Activated CD4-positive, CD25-positive, alpha-beta regulatory T cell treated with anti-CD3 and anti-CD28 coated beads, Interleukin-2, amount 50 U/mL, for 24 hours (primary cell): ENCODE measurements at places on chromosomes 2 and 18.

DNA sequence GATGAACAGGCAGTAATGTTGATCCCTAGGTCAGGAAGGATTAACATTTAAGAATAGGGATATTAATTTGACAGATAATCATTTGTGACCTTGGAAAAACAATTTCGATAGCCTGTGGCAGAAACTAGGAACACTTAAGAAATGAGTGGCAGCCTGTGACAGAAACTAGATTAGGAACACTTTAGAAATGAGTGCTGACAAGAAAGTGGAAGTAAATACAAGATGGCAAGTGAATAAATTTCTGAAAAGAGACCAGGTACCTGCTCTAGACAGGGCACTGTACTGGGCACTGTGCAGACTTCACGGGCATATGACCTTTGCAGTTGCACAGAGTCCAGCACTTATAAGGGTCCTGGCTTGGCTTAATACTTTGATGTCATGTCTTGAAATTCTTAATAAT, 5.5 kb upstream of the HNRNPA3 start:
- peak; percentile 56 for ATAC-seq

DNA sequence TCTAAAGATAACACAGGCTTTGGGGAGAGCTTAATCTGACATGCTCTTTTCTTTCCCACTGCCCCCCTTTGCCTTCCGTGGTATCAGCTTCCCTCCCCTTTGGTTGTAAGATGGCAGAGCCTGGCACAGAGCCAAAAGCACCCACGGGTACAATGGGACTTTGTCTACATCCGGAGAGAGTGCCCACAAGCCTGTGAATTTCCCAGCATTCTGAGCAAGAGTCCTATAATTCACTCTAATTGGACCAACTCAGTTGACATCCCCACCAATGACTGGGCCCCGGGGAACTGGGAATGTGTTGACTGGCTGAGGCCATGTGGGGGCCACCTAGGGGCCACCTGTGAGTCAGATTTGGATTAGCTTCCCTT, 20.1 kb upstream of the C2orf72 start:
- no peak for ATAC-seq

DNA sequence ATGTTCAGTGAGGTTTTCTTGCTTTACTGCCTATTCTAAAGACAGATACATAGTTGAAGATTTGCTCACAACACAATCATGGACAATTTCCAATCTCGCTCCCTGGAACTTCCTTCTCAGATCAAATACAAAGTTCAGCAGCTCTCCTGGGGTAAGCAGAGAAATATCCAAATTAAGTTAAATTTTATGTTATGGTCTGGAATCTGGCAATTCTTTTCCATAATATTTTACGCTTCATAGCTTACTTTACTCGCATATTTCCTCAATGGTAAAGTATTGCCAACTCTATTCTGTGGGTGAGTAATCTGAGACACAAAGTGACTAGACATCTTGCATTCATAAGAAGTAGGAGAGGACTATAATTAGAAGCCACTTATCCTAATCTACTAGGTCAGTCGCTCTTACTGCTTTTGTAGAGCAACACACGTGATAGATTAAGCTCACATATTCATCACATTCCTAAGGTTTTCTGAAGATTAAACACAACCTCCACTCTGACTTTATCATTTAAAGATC, 529.4 kb downstream of the CCDC85A start:
- no peak for ATAC-seq

DNA sequence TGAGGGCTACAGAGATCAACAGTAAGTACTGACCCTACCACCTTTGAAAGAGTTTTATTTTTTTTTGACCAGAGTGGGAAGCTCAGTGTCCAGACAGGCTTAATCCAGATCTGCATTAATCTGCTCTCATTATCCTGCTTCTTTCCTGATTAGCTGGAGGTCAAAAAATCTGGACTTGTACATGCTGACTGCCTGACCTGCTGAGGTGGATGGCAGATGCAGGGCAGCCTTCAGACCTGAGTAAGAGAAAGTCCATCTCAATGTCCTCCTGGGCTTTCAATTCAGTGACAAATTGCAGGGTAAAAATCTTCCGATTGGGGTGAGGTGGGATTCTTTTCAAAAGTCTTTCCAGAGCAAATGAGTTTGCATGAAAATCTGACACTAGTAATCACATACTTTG, 998.8 kb upstream of the PIK3C3 start:
- ATAC-seq = no peak

DNA sequence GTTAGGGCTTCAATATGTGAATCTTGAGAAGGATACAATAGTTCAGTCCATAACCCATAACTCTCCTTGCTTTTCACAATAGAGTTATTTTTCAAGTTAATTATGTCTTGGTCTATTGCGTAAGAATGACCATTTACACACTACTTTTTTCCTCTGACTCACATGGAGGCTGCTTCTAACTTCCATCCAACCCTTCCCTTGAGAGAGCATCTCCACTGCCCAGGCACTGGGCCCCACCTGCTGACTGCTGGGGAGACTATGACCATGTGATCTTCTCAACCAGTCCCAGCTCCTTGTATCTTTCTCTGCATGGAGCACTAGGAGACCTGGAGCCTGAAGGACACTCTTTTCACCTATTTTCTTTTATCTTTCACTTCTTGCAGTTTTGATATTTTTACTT, 251.5 kb downstream of the GPD2 start:
- no peak for ATAC-seq

DNA sequence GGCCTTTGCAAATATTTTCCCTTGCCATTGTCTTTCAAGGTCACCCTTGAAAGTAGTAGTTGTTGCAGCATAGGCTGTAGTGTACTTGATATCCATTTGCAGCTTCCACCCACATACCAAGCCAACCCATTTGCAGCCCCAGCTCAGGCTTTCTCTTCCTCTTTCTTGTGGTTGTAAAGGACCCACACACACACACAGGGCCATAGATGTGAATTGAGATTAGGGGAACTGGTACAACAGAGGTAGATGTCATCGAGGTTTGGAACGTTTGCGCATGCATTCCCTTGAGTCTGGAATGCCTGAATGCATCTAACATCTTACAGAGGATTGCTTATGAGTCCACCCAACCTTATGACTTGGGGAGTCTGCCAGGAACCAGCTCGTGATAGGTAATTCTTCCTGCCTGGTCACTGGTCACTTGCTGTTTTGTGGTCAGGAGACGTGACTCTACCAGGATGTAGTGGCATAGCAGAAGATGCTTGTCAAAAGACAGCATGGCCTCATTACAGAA, 91.9 kb downstream of the MRPS9 start:
- no peak for ATAC-seq

DNA sequence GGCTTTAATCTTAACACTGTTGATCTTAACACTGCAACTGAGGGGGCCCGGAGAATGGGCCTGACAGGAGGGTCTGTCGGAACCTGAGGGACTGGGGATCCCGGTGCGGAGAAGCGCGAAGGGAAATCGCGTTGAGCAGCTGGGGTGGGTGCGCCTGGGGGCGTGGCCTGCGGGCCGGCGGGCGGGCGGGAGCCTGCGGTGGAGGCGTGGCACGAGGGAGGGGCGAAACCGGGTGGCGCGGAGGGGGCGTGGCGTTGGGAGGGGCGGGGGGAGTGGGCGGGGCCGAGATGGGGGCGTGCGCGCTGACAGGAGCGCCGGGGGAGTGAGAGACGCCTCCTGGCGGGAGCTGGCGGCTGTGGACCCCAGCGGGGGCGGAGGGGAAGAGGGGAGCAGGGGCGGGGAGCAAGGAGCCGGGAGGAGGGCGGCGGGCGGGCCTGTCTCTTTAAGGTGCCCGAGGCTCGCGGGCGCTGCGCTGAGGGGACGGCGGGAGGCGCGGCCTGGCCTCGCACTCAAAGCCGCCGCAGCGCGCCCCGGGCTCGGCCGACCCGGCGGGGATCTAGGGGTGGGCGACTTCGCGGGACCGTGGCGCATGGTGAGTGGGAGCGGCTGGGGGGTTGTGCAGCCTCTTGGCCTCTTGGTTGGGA, at the start of gene TWSG1:
TWSG1 (plus strand) TSS at position 445 of the 644 bp plus-strand sequence. CDS start 2,457 bp downstream, outside the sequence.
- peak; percentile 89 for ATAC-seq

- ATAC-seq = no peak
Observed at GRCh38 chr18:76621226-76621625, 126.2 kb upstream of the ZNF516 start.

DNA sequence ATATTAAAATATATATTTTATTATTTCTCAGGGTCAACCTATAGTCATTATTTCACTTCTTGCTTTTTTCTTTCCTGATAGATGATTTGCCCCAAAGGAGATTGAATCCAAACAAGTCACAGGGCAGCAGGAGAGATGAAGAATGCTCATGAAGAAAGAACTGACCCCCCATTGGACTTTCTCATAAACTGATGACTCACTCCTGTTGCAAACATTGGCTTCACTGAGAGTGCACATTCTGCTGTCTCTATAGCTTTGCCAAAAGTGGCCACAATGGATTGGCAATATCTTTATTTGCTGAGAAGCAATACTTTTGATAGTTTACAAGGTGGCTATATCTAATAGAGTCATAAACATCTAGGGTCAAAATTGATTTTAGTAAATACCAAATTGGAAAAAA, 55.9 kb upstream of the ZNF385B start:
- ATAC-seq = no peak

DNA sequence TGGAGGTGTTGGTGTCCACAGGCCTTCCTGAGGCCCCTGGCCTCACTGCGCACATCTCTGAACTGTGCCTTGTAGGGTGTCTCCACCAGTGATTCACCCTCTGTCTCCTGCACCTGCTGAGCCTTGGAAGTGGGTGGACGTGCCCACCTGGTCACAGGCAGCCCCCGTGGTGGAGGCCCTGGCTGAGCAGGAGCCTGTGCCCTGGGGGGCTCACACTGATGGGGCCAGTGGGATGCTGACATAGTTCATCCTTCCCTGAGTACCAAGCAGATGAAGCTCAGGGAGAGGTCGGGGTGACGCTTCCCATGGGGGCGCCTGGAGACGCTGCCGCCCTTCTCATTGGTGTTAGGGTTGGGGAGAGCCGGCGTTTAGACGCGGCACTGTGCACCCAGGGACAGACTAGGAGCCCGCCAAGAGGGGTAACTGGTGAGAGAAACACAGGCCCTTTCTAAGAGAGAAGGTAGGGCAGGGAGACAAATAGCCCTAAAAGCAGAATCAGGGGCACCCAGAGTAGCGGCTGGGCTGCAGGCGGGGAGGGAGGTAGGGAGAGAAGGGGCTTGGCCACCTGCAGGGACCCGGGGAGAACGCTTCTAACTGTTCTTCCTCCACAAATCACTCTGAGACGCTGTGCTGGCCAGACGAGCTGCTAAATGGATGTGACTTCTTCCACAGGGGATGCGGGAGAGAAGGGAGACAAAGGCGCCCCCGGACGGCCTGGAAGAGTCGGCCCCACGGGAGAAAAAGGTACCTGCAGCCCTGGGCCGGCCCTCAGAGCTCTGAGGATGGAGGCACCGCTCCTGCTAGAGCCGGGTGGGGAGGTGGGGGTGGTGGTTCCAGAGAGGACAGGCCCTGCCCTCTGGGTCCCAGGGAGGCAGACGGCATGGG, 18.0 kb downstream of the COLEC11 start:
- ATAC-seq = no peak

DNA sequence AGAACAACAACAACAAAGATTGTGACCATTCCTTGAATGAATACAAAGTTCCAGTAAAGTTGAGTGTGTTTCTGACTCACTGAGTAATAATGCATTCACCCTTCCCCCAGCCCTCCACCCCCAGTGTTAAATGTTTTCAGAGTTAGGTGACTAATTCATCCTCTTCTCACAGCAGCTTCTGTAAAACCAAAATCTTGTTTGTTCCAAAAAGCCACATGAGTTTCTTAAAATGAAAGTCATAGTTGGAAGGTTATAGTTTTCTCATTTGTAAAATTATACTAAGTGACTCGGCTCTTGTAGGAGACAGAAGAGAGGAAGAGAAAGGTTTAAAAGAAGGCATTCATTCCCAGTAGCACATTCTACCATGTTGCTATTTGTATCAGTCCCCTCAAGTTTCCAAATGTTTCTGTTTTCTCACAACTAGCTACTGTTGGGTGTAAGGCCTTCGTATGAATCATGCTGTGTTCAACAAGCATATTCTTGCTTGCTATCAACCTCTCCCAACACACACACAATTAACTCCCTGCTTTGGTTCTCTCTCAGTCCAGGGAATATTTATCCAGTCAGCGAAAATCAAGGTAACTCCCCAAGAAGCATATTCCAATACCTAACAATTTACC, 75.3 kb downstream of the MBD2 start:
- peak; percentile 87 for ATAC-seq

GRCh38 chr2:96164459-96165184, 19.4 kb upstream of the DUSP2 start:
- ATAC-seq = peak; percentile 87

GRCh38 chr2:99660616-99661406, 171.0 kb upstream of the REV1 start:
- no peak for ATAC-seq

DNA sequence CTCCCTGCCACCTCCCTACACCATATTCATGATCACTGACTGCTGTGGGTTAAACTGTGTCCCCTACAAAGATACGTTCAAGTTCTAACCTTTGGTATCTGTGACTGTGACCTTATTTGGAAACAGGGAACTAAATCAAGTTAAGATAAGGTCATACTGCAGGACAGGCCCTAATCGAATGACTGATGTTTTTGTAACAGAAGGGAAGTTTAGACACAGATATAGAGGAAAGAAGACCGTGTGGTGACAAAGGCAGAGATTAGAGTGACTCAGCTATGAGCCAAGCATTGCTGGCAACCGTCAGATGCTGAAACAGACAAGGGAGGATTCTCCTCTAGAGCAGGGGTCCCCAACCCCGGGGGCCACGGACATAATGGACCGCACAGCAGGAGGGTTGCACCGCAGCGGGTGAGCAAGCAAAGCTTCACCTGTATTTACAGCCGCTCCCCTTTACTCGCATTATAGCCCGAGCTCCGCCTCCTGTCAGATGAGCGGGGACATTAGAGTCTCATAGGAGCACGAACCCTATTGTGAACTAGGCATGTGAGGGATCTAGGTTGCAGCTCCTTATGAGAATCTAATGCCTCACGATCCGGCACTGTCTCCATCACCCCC, 28.9 kb upstream of the RNF152 start:
- ATAC-seq = no peak
